ENCODE measurements at places on chromosomes 12 and 14. TPM values are rescaled to one million over a fixed set of nuclear protein-coding genes. Genes with fewer than 3 reads are reported as not detected.

- H3K4me3 ChIP-seq: no peak overlapping the region
- H3K4me1 ChIP-seq: no peaks in the 10 kb centered on the region
- no peak overlapping the region for H3K27ac ChIP-seq
- no peak for DNase-seq
- no peaks in the 10 kb centered on the region for H3K36me3 ChIP-seq
- H3K27me3 ChIP-seq: no peaks in the 10 kb centered on the region
These were observed 101.6 kb upstream of the PLXNC1 start for GRCh38 chr12:94046626-94047410.

GRCh38 chr12:45232756-45233372, 17.0 kb downstream of the ANO6 start:
- no peak overlapping the region for H3K4me3 ChIP-seq
- no peaks in the 10 kb centered on the region for H3K4me1 ChIP-seq
- peaks cover 4% of the 10 kb centered on the region for H3K36me3 ChIP-seq
- H3K27me3 ChIP-seq: no peaks in the 10 kb centered on the region
- no peak for DNase-seq
- H3K27ac ChIP-seq: no peak overlapping the region

DNA sequence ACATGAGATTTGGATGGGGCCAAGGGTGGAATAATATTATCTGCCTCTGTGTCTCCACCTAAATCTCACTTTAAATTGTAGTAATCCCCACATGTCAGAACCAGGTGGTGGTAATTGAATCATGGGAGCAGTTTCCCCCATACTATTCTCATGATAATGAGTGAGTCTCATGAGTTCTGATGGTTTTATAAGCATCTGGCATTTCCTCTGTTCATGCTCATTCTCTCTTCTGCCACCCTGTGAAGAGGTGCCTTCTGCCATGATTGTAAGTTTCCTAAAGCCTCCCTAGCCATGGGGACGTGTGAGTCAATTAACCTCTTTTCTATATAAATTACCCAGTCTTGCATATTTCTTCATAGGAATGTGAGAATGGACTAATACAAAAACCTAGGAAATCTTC, 29.9 kb downstream of the TSPAN19 start:
- no peak overlapping the region for H3K27ac ChIP-seq
- no peaks in the 10 kb centered on the region for H3K4me1 ChIP-seq
- H3K36me3 ChIP-seq: no peaks in the 10 kb centered on the region
- H3K4me3 ChIP-seq: no peak overlapping the region
- no peak for DNase-seq
- H3K27me3 ChIP-seq: no peaks in the 10 kb centered on the region

DNA sequence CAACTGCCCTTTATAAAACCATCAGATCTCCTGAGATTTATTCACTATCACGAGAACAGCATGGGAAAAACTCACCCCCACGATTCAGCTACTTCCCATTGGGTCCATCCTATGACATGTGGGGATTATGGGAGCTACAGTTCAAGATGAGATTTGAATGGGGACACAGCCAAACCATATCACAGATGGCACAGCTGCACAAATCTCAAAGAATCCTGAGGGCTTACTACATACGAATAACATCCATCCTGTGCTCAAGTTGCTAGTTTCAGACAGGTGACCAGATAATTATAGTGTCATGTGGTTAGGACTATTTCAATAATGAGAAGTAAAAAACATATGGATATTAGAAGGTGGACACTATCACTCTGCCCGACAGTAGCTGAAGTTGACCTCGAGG, 211.2 kb downstream of the NUAK1 start:
- no peak for DNase-seq
- H3K4me1 ChIP-seq: no peaks in the 10 kb centered on the region
- H3K27ac ChIP-seq: no peak overlapping the region
- H3K27me3 ChIP-seq: peaks cover 2% of the 10 kb centered on the region

The PUS7L gene
- polyA plus RNA-seq: 27.0 TPM

The DPPA3 gene
- polyA plus RNA-seq: not detected

The OR6C2 gene
- not detected for polyA plus RNA-seq

The ZFYVE26 gene
- polyA plus RNA-seq: 3.7 TPM
